ENCODE measurements at places on chromosomes 7 and 10.

DNA sequence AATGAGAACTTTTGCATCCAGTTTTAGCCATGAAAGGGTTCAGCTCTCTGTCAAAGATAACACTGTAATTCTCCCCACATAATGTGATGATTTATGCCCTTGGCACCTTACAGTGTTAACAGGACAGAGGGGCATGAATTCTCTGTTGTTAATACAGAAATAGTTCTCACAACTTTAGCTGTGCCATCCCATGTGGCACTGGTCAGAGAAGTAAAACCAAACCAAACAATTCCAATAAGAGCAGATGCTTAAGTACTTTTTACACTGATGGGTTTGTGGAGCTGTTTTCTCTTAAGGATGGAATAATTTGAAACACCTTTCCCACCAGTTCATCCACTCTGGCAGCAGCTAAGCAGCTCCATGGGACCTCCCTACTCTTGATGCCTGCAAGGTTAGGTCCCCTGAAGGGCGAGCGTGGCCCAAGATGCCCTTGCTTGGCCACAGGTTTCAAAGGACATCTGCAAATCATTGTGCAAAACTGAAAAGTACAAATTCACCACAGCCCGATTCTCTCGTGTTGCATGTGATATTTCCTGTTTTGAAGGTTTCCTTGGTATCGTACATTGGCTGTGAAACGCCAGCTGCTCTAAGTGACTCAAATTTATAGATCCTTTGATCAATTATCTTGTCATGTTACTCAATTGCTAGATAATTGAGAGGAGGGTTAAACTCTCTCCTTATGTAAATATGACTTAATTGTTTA, 82.5 kb upstream of the CREB5 start:
- DNase-seq: peak; percentile 72

DNA sequence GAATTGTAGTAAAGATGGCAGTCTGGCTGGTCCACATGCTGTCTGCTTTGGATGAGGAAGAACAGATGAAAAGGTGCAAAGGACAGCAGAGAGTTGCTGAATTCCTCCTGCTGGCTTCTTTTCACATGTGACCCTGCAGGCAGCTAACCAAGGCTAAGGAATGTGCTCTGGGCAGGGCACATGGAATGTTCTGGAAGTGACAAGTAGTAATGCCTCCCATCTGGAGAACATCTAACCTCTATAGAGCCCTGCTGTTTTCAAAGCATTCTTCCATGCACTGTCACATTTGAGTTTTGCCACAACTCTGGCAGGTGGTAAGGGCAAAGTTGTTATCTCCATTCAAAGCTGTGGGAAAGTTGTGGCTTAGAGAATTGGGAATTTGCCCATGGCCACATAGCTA, 208.8 kb downstream of the STK31 start:
- no peak for DNase-seq

DNA sequence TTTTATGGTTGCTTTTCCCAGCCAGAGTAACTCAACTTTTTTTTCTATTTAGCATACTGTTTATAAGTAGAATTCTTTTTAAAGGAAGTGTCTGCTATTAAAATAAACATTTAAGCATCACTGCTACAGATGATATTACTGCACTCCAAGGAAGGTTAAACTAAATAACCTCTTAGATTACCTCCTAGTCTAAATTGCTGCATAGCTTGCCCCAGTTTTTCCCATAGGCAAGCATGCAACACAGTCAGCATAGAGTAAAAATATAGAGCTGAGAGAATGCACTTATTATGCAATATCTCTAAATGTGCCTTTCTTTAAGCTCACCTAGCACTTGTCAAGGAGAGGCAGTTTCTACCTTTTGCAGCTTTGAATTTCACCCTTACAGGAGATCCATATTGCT, 1392.4 kb upstream of the CELF2 start:
- no peak for DNase-seq

DNA sequence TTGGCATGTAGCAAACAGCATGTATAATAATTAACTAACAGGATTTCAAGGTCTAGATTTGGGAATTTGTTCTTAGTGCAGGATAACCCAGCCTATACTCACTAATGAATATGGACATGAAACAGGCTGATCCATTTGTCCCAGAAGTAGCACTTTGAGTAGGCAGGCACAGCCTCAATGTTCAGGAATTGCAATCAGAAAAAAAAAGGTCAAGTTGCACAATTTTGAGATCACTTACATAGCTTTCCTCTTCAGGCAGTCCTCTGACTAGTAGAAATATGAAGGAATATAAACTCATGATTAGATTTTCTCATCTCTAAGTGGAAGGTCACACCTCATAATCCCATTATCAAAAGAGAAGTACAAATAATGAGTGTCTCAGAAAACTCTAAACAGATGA, 921.4 kb upstream of the CELF2 start:
- no peak for DNase-seq

- no peak for DNase-seq
These were observed 92.7 kb downstream of the CDK14 start for GRCh38 chr7:90688810-90689209.

GRCh38 chr10:86642499-86642898, 11.8 kb upstream of the OPN4 start:
- DNase-seq: no peak

- DNase-seq: no peak
These were observed 118.9 kb upstream of the MKLN1 start for GRCh38 chr7:131208777-131209176.

- DNase-seq: no peak
These were observed 15.5 kb downstream of the CYTH3 start for GRCh38 chr7:6256677-6257535.

GRCh38 chr10:102040305-102041050, 15.5 kb downstream of the ARMH3 start:
- DNase-seq: no peak

GRCh38 chr10:44786286-44786850, 124.8 kb upstream of the TMEM72 start:
- no peak for DNase-seq

DNA sequence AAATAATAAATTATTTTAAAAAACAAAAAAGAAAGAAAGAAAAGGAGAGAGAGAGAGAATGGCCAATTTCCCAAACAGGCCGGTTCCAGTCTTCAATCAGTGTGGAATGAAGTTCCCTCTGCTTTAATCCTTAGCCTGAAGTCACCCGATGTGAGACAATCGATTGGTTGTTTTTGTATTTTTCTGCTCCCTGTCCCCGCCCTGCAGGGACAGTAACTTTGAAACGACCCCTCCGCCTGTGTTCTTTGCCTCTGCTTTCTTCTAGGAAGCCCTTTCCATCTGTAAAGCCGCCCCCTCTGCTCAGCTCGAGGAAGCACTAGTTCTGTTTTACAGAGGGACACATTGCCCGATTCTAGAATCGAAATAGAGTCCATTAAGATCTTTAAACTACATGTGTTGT, 33.4 kb downstream of the FOXL3 start:
- no peak for DNase-seq

DNA sequence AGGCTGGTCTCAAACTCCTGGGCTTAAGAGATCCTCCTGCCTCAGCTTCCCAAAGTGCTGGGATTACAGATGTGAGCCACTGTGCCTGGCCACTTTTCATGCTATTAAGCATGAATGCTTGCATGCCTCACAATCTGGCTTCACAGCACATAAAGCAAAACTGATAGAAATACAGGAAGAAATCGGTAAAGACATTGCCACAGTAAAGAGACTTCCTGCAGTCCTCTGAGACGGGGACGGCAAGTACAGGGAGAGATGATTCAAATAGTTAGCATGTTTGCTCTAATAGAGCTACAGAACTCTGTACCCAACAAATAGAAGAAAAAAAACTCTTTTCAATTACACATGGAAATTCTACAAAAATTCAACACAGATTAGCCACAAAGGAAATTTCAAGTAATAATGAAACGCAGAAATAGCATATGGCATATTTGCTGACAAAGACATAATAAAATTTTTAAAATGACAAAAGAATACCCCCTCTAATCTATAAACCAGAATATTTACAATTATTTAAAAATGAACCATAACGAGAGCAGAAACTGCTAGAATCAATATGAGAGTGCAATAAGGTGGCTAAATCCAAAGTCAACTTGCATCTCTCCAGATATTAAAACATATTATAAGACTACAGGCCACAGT, 32.3 kb downstream of the CARD11 start:
- DNase-seq: no peak

- no peak for DNase-seq
These were observed 515 bp upstream of the SLC4A2 start for GRCh38 chr7:151058781-151059366.

DNA sequence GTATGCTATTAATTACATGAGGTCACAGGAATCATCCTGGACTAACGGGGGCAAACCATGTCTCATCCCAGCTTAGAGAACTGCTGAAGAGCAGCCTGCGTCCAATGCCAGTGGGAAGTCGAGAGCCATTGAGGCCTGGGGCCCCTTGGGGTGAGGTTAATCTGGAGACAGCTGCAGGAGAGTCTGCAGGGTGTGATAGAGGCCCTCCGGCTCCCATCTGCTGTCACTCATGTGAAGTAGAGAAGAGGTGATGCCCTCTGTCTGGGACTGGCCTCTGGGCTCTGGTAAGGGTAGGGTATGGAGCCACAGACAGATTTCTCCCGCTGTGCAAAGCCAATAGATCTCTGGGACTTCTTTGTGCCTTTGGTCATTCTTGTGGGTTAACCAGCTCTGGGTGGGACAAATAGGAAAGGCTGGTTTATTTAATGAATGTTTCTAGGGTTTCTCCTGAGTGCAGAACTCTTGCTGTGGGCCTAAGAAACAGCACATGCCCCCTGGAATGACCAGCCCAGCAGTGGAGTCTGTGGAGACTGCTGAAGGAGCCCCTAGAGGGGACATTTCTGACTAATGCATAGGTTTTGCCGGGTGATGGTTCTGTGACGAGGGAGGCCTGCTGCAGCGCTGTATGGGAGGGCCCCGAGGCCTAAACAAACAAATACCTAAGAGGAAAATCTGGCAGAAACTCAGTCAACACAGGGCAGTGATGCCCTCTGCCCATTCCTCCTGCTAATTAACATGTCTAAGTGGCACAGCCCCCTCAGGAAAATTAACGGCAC, 34.5 kb downstream of the CRHR2 start:
- DNase-seq: no peak

DNA sequence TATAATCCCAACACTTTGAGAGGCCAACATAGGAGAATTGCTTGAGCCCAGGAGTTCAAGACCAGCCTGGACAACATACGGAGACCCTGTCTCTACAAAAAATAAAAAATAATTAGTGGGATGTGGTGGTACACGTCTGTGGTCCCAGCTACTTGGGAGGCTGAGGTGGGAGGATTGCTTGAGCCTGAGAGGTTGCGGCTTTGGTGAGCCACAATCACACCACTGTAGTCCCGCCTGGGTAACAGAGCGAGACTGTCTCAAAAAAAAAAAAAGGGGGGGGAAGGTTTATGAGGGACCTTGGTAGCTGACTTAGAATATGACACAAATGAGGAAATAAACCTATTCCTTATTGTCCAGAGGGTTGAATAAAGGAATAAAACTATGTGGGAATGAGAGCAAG, 30.8 kb downstream of the SCD start:
- no peak for DNase-seq

DNA sequence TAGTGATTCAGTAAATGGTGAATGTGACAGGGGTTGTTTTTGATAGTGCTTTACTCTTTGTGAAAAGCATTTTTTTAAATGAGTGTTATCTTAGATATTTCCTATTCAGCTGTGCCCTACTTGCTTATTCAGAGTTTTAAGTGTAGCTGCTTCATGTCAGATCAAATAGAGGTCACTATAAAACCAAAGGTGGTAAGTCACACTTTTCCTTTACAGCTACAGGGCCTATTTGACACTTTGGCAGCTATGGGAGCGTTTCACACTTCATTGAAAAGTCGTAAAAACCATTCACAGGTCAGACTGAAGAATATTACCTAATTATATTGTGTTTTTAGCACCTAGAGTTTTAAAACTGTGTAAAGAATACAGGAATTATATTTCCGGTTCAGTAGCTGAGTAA, 67.3 kb downstream of the ANKIB1 start:
- no peak for DNase-seq

GRCh38 chr10:132281915-132282666, 25.7 kb downstream of the STK32C start:
- no peak for DNase-seq

All from NCI-H2081 treated with DMSO at 0.1 percent for 48 hours (cell line).